ENCODE measurements at places on chromosomes 2 and 18.
A peak's percentile ranks its signal among the peaks of the same experiment; 100 is the strongest.

GRCh38 chr2:240195316-240195861, 54.9 kb upstream of the OTOS start:
- no peak for DNase-seq

DNA sequence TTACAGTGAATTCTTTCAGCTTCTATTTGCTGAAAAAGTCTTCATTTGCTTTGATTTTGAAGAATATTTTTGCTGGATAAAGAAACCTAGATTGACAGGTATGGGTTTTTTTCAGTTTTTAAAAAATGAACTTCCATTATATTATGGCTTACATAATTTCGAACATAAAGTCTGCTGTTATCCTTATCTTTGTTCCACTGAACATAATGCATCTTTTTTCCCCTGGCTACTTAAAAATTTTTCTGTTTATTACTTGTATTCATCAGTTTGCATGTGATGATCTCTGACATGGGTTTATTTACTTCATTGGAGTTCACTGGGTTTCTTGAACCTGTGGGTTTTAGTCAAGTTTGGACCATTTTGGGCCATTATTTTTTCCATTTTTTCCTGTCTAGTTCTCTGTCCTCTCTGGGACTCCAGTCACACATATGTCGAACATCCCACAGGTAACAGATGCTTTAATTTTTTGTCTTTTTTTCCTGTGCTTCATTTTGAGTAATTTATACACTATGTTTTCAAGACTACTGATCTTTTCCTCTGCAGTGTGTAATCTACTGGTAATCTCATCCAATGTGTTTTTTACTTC, 33.1 kb downstream of the SEC11C start:
- no peak for DNase-seq

DNA sequence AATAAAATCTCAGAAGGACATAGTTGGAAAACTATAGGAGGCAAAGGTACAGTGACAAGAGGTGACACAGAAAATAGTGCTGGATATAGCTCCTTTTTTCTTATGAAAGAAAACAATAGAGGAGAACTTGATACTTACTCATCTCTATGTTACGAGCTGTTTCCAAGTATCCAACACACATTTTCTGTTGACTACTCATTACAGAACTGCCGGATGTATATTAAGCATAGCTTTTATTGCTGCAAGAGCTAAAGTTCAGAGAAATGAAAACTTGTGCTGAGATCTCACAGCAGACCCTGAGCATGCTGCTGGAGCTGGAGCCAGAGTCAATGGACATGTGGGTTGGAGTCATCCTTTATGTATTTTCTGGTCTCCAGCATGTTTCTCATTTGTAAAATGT, 210.0 kb upstream of the NT5C1B start:
- DNase-seq = no peak

DNA sequence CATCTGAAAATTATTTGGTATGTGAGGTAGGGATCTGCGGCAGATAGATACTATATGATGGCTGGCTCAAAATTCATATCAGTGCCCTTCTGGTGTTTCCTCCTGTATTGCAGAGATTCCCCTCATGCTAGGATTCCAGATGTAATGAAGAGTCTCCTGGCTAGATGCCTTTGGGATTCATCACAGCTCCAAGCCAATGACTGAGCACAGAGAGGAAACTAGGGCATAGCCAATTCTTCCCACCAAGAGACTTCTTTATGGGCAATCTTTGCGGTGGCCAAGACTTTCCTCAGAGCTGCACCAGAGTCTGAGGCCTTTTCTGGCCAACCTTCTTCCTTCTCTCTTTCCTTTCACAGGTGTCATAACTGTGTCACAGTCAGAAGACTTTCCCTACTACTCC, 25.5 kb upstream of the CIB4 start:
- DNase-seq = no peak

DNA sequence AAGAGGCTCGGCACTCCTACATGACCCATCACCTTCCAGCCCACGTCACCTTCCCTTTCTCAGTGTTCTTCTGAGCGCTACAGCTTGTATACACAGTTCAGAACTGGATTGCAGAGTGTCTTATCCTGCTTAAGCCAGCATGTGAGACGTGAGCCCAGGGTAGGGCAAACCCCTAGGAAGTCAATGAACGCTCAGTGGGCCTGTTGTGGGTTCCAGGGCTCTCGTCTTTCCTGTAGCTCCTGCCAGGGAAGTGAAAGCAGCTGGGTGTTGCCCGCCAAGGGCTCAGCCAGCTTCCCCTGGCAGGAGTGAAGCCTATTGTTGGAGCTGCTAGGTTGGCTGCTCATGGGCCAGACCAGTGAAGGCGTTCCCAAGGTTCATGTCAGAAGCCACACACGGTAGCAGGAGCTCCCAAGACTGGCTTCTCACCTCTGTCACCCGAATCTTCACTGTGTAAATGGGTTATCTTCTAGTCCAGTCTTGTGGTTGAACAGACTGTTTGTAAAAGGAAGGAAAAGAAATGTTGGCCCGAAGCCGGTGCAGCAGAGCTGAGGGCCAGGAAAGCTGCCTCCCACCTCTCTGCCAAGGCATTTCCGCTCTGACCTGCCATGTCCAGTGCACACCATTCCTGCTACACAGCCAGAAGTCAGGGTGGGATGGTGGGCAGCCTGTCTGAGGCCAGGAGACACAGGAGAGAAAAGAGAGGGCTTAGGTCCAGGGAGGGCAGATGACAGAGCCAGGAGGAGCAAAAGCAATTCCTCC, 69.6 kb upstream of the RMDN2 start:
- DNase-seq = no peak

DNA sequence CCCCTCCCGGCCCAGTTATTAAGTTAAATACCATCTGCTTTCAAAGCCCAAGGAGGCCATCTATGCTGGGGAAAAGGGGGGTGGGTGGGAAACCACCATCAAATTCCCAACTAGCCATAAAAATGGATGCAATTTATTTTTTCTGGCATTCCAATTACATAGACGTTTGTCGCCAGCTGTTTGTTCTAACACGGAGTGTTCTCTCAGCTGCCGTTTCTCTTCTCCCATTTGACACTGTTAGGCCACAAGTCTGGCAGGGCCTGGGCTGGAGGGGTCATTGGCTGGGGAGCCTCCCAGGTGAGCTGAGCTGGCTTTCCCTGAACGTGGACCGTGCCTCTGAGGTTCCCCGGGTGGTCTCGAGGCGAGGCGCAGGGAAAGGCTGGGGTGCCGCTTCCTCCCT, 16.6 kb downstream of the ATOH8 start:
- no peak for DNase-seq

GRCh38 chr2:216696751-216697560, 1.6 kb upstream of the IGFBP5 start:
- DNase-seq = peak; percentile 5

- DNase-seq = no peak
Observed at GRCh38 chr2:168901003-168901402, at the start of gene G6PC2. Gene G6PC2 (plus strand): TSS chr2:168901291. CDS start chr2:168901332, 41 bp downstream.

DNA sequence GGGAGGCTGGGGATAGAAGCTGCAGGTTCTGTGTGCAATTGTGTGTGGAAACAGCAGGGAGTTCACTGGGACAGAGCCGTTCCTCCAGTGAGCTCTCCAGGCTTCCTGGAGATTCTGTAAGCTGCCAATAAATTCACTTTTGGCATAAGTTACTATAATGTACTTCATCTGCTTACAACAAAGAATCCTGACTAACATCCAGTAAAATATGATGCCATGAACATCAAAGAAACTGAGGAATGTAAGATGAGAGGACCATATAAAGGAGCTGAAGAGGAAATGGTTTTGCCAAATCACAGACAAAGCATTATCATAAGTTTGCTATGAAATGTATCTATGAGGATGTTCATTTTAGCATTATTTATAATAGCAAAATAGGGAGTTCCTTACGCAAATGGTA, 175.3 kb downstream of the KCNE4 start:
- no peak for DNase-seq

DNA sequence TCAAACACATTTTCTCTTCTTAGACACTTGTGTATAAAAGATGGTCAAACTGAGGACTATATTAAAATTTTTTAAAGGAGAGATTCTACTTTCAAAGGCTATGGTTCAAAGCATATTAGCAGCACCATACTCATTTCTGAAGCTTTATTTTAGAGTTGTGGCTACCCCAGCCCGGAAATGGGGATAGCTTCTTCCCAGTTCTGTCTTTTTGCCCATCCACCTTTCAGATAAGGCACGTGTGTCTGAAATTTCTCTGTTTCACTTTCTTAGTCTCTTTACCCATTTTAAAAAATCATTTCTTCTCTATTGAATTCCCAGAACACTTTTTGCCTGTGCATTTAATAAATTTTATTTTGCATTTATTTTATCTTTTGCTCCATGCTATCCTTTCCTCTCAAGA, 431.5 kb downstream of the RNF144A start:
- no peak for DNase-seq

DNA sequence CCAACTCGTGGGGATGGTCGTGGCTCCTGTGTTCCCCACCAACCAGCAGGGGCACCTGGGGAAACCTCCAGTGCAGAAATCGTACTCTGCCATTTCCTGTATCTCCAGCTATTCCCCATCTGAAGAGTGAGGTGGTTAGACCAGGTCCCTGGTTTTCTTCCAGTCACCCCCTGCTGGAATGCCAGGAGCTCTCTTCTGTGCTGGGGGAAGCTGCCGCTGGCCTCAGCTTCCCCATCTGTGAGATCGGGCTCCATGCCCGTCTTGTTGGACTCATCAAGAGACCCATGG, 119.7 kb downstream of the INHBB start:
- no peak for DNase-seq

DNA sequence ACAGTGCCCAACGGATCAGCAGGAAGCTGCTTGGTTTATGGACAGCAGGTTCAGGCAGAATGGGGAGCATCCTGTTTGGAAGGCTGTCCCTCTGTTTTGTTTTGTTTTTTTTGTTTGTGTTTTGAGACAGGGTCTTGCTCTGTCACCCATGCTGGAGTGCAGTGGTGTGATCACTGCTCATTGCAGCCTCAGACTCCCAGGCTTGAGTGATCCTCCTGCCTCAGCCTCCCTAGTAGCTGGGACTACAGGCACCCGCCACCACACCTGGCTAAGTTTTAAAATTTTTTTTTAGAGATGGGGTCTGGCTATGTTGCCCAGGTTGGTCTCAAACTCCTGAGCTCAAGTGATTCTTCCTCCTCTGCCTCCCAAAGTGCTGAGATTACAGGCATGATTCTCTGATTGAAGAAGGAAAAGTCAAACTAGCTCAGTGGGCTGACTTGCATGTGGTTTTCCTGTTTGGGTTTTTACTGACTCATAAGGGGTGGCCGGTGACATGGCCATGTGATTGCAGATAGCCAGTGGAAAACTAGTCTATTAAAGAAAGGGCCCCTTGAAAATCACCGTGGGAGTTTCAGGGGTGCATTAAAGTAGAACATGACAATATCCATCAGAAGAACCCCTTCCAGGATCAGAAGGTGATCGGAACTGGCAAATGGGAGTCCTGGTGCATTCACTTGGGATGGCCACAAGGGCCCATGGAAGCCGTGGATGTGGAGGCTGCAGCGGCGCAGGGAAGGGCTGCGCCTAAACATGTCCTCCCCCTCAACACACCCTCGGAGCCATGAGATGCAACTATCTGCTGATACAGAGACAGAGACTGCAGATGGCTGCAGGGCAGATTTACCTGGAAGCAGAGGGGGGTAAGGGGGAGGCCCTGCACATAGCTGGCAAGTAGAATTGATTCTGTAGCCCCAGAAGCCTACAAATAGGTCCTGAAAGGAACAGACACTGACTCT, 26.5 kb downstream of the AQP12B start:
- no peak for DNase-seq

GRCh38 chr2:164850235-164850634, 8.6 kb upstream of the COBLL1 start:
- DNase-seq = no peak

DNA sequence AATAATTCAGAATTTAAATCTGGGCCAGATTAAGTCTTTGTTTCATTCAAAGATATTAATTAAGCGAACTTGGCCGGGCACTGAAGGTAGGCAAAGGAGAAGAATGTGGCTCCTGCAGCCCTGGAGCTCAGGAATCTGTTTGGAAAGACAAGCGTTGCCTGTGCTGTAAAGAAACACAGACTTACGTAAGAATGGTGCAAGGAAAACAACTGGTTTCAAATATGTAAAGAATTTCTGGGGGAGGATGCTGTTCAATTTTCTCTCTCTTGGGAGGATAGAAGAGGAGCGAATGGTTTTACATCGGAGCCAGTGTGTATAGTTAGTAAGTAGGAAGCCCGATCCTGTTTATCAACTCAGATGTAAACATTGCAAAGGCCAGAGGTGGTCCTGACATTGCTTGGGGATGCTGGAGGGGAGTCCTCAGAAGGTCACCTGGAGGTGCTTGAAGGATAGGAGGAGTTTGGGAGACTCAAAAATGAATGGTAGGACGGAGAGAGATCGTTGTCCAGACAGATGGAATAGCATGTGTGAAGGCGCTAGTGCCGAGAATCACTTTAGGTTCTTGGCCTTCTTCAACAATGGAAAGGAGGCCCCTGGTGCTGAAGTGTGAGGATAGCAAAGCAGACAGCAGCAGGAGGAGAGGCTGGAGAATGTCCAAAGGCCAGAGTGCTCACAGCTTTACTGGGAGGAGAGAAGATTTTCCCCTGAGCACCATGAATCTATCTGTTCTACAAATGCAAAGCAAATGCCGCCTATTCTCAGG, 456.1 kb downstream of the LPIN1 start:
- peak; percentile 3 for DNase-seq

GRCh38 chr2:86194751-86195054, 559 bp downstream of the IMMT start:
- no peak for DNase-seq

DNA sequence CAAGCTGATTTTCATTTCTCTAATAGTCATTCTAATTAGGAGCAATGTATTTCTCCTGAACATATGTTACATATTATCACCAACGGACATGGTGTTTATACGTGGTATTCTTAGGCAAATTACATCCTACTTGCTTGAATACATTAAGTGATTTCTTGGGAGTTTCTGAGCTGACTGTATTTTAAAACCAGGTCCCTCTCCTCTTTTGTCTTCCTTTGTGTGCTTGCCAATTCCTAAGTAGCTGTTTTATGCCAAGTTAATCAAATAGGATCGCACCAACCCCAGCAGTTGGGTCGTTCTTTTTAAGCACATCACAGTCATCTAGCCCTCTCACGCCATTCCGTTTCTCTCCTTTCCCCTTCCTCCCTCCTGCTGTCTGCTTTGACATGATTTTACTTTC, 75.4 kb upstream of the MAP2 start:
- no peak for DNase-seq

GRCh38 chr2:43228756-43229659, 2.6 kb upstream of the ZFP36L2 start:
- no peak for DNase-seq

GRCh38 chr2:225233234-225233633, 166.3 kb upstream of the NYAP2 start:
- DNase-seq = no peak

DNA sequence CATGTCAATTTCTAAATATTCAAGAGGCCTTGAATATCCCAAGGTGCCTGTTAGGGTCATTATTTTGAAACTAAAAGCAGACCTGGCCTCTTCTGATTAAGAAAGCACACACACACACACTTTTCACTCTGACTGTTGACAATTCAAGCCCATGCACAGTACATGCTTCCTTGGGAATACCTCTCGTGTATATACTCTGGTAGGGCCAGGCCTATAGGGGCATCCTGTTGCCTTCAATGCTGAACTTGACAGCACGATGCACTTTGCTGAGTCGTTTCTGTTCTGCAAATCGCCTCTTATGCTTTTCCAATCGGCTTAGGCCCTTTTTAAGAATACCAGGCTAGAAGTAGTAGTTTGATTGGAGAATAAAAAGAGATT, 40.6 kb downstream of the IWS1 start:
- no peak for DNase-seq

GRCh38 chr2:10930721-10931516, 19.2 kb downstream of the KCNF1 start:
- DNase-seq = no peak

GRCh38 chr18:11004951-11005350, 144.4 kb downstream of the PIEZO2 start:
- DNase-seq = no peak
